Activated T-cell treated with anti-CD3 and anti-CD28 coated beads for 48 hours (primary cell): ENCODE measurements at places on chromosomes 1 and 21.

GRCh38 chr1:234961456-234962339 is 166.9 kb downstream of the TOMM20 start:
- no peak for DNase-seq

- no peak for DNase-seq
Measured at GRCh38 chr1:152495066-152495675, 15.4 kb upstream of the LCE5A start.

DNA sequence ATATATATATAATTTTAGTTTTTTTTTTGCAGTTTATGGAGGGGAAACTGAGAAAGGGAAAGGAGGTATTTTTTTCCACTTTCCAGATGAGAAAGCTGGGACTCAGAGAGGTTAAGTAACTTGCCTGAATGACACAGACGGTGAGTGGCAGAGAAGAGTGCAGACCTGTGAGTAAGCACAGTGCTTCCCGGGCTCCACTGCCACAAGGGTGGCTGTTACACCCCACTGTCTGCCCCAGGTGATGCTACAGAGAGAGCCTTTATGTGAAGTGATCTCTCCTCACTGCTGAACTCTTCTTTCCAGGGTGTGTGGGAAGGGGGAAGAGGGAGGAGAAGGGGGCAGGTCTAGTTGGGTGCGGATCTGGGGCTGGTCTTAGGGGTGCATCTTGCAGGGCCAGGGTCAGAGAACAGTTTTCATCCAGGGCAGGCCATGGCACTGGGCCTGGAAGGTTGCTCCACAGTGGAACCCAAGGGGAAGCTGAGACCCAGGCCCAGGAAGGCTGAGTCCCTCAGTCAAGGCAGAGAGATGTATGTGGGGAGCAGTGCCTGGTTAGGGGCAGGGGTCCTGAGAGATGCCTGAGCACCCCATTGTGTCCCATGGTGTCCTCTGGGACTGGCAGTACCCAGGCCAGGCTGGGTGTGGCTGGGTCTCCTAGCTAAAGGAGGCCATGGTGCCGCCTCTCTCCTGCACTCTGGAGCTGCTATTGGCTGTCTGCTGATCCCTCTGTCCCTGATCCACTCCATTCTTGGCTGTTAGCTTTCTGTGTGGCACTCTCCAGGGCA is 357.5 kb downstream of the PTPRU start:
- no peak for DNase-seq

- no peak for DNase-seq
Measured at GRCh38 chr21:27108228-27108627, 141.3 kb upstream of the ADAMTS5 start.

DNA sequence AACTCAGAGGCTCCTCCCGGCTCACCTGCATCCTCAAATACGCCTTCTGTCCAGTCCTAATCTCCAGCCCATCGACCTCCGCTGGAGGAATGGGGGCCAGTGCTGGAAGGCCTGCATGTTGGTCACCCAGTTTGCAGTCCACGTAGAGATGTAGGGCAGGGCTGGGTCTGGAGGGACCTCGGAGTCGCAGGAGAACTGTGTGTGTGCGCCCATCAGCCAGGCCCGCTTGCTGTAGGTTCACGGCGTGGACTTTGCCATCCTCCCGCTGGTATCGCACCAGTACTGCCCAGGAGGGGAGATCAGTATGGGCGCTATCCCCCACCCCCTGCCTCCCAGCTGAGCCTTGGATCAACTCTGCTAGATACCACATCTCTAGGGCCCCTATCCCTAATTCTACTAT is 2.7 kb downstream of the THBS3 start:
- no peak for DNase-seq

DNA sequence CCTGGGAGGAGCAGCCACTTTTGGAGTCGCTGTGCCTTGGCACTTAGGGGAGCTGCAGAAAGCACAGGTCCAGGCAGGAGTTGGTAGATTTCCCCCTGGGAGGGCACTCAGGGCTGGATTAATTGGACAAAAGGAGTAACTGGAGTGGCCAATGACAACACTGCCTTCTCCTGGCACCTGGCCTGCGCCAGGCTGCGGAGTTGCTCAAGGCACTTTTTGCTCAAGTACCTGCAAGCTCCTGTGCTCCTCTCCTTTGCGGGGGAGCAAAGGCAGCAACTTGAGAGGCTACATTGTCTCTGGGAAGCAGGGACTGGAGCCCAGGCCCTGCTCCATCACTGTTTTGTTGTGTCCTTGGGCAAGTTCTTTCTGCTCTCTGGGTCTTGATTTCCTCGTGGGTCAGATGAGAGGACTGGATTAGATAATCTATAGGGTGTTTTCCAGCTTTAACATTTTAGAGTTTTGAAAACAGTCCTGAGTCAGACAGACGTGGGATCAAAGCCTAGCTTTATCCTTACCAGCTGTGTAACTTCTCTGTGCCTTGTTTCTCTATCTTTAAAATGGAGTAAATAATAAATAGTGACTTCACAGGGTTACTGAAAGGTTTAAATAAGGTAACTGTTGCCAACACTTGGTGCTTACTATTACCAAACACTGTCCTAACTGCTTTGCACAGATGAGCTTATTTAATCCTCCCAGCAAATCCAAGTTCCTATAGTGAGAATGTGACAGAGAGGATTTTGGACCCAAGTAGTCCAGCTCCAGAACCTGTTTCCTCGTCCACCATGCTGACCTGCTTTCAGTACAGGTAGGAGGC is 18.0 kb upstream of the GRHL3 start:
- no peak for DNase-seq

DNA sequence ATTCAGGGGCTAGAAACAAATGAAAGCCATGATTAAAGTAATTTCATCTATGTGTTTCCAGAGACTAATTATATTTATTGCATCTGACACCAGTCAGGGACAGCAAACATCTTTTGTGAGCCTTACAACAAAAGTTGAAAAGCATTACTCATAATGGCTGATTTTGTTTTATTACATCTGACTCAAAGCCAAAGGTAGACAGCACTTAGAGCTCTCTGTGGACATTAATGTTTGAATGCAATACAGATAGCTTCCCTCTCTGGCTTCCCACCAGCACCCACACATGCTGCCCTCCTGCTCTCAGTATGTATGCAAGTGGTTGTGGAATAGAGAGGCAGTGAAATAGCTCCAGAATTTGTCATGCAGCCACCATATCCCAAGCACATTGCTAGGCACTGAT is 198.7 kb downstream of the SETD4 start:
- no peak for DNase-seq

GRCh38 chr1:208985231-208985630 is 598.3 kb upstream of the CAMK1G start:
- no peak for DNase-seq

GRCh38 chr1:22941257-22941656 is 31.4 kb downstream of the LACTBL1 start:
- no peak for DNase-seq

DNA sequence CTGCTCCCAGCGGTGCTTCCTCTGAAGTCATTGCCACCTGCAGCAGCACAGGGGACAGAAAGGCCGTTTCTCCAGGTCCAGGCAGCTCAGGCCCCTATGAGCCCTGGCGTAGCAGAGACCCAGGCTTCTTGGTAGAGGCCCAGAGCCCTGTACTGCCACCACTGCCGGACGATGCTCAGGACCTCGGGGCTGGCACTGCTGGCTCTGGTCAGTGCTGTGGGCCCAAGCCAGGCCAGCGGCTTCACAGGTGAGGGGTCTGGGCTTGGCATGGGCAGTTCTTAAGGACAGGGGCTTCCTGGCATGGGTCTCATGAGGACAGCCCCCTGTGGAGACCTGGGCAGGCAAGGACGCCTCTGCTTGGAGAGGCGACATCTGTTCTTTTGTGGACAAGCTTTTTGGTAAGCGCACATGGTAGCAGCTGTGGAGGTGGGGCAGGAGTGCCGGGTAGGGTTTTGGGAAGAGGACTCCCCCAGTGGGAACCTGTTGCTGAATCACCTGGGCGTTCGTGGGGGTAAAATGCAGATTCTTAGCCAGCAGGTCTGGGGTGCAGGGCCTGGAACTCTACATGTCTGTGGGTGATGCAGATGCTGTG is at the start of gene UMODL1:
Gene UMODL1, plus strand, starts transcription at position 172 of the 592 bp plus-strand sequence. Its CDS starts 0 bp downstream, at position 172.
- DNase-seq, result no peak

GRCh38 chr1:11414926-11415538 is 63.9 kb upstream of the DISP3 start:
- DNase-seq, result no peak

DNA sequence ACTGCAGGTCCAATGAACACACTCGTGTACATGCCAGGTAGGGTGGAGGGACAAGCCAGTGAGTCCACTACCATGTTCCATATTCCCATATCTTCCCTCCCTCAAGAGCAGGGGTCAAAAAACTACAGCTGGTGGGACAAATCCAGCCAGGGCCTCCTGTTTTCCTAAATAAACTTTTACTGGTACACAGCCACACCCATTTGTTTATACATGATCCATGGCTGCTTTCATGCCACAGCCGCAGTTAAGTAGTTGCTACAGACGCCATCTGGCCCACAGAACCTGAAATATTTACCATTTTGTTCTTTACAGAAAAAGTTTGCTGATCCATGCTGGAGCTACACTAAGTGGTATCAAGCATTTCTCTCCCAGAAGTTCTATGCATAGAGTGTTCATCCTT is 42.4 kb downstream of the CASQ2 start:
- DNase-seq, result no peak

GRCh38 chr21:23963454-23963853 is 1643.8 kb downstream of the MRPL39 start:
- no peak for DNase-seq

DNA sequence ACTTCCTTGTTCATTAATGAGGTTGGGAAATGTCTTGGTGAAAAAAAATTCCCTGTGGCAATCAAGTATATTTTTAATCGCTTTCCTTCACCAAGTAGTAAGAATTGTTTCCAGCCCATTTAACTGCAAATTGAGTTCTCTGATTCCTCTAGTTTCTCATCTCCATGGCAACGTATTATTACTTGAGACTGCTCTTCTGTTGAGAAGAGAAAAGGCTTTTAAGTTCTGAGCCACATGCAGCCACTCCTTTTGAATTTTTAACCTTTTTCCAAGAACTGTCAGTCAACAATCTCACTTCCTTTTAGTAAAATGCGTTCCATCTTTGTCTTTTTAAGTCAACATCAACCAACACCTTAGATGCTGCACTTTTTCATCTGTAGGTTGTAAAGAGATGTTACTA is 75.7 kb upstream of the KIAA1614 start:
- no peak for DNase-seq

DNA sequence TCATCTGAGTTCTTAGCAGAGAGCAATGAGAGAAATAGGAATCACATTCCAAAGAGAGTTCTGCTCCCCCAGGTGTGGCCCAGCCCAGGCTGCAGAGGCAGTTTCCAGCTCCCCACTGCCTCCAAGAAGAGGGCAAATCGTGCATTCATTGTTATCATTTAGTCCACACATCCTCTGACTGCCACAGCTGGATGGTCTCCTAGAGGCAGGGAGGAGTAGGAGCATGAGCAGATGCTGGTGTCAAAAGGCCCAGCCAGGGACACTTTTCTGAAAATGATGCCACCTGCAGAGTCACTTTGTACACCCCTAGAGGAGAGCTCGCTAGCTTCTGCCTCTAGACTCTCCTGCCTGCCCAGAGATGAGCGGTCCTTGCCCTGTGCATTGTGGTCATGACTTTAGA is 33.6 kb upstream of the GNPAT start:
- DNase-seq, result no peak

- no peak for DNase-seq
Measured at GRCh38 chr1:31681415-31681814, 22.4 kb downstream of the COL16A1 start.

DNA sequence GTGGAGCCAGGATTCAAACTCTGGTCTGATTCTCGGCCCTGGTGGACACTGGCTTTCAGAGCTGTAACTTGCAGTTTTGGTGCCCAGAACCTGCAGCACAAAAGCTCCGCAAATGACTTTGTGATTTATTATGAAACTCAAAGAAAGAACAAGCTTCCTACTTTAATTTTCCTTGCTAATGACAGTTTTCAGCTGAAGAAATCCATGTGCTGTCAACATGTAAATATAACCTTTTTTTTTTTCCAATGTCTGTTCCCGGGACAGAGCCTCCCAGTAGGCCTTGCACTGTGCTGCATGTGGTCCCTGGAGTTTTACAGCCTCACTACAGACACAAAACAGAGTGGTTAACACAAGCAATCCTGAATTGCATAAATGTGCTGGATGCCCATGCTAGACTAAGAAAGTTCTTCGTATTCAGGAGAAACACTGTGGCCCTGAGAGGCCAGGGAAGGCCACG is 62.3 kb upstream of the ANGPTL1 start:
- DNase-seq, result no peak

- no peak for DNase-seq
Measured at GRCh38 chr1:110617116-110617515, 11.0 kb upstream of the KCNA2 start.

- no peak for DNase-seq
Measured at GRCh38 chr1:20724364-20725188, 6.8 kb upstream of the KIF17 start.

GRCh38 chr21:45724345-45724961 is 80.9 kb downstream of the PCBP3 start:
- DNase-seq, result no peak

DNA sequence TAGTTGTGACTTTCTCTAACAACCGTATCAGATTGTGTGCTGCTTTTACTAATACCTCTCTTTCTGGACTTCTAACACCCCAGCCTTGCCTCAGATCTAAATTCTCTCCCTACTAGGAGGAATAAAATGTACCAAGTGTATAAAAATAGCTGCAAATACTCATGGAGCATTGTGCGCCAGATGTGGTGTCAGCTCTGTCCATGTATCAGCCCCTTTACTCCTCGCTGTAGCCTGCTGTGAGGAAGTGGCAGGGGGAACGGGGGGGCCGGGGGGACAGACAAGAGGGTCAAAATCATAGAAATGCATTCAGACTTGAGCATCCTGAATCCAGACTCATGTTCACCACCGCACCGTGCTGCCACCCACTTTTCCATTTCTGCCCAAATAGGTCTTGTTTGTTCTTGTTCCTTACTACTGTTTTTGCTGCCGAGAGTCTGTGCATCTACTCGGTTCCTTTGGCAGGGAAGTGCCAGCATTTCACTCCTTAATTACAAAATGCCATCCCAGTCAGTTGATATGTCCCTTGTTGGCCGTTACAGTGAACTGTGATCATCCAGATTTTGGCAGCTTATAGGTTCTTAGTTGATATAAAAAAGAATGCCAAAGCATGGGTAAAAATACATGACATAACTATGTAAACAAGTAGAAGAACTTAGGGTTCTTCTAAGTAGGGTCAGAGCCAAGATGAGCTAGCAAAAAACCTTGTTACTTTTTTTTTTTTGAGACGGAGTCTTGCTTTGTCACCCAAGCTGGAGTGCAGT is 76.4 kb downstream of the UBE4B start:
- no peak for DNase-seq
